ENCODE measurements at places on chromosomes 7 and 10.
A peak's percentile ranks its signal among the peaks of the same experiment; 100 is the strongest.

- DNase-seq = no peak
Observed at GRCh38 chr7:145644426-145645134, 472.0 kb upstream of the CNTNAP2 start.

- no peak for DNase-seq
Observed at GRCh38 chr7:106290319-106290718, 5.5 kb upstream of the NAMPT start.

DNA sequence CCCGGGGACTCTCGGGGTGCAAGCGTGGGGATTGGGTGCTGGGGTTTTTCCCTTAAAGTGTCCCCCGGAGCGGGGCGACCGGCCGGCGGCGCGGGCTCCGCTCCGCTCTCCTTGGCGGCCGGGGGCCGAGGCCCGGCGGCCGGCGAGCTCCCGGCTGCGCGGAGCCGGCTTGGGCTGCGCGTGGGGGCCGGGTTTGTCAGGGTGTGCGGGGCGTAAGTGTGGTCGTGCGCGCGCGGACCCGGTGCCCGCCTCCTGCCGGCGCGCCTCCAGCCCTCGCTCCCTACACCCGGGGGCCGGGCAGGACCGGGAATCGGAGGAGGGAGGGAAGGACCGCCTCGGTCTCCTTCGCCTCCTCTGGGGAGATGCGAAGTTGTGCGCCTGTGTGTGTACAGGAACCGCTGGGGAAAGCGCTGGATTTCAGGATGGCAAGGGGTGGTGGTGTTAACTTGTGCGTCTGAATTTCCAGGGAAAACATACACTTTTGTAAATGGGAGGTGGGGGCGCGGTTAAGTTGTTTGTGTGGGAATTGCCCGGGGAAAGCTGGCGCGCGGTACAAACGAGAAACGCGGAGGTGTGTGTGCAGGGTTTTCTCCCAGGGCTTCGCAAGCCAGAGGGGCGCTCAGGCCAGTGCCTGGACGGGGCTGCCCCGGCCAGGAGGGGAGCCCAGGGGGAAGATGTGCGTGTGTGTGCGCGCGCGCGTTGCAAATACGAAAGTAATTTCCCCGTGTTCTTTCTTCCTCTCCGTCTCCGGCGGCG lies 737 bp downstream of the ZMIZ1 start:
- peak; percentile 60 for DNase-seq

- DNase-seq = no peak
Observed at GRCh38 chr7:136079066-136079465, 101.9 kb upstream of the MTPN start.

Data from GM12892 (cell line).